ENCODE measurements at places on chromosomes 12 and 14. TPM values are rescaled to one million over a fixed set of nuclear protein-coding genes. Genes with fewer than 3 reads are reported as not detected.

Gene TPH2
- total RNA-seq, result 0.10 TPM

Gene FMNL3
- 29.4 TPM for total RNA-seq

DNA sequence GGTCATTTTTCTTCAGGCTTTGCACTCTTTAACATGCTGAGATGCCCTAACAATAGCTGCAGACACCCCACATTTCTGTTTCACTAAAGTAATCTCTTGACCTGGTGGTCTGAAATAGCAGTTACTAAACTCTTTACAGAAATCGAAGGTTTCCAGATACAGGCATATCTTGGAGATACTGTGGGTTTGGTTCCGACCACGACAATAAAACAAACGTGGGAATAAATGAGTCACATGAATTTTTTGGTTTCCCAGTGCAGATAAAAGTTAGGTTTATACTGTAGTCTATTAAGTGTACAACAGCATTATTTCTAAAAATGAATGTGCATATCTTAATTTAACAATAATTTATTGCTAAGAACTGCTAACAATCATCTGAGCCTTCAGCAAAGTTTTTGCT, 208.7 kb downstream of the EGLN3 start:
- no peak for DNase-seq

GRCh38 chr12:113472191-113473121, 785 bp upstream of the LHX5 start:
- no peak for DNase-seq

- DNase-seq, result no peak
Measured at GRCh38 chr14:75016815-75017214, 14.1 kb downstream of the EIF2B2 start.

DNA sequence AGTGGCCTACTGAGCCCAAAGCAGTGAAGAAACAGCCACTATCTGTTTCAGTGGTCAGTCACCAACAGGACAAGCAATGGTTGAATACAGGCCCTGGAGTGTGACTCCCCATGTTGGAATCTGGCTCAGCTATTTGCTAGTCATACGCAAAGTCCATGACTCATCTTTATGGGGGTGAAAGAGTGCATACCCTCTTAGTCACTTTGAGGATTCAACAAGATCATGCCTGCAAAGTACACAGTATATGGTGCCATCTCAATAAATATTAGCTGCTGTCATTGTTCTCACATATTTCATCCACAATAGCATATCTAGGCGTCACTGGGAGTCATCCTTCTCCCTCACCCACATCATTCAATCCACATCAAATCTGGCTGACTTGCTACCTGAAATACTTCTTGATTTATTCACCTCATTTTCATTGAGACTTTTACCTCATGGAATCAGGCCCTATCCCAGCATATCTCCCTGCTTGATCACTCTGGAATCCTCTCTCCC, 26.4 kb upstream of the STAB2 start:
- no peak for DNase-seq

DNA sequence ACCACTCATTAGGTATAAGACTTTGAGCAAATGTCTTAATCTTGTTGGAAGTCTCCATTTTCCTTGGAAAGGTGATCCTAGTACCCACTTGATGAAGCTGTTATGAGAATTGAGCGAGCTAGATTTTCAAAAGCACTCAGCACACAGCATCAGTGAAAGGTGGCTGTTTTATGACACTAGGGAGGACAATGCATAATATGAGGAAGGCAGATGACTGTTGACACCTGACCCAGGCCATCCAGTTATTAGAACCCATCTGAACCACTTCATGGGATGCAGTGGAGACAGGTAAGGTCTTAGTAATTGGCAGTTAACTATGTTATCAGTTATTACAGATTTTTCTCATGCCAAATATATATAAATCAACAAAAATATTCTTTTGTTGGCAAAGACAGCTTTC, 369.9 kb upstream of the PDE3A start:
- DNase-seq, result no peak

- DNase-seq, result no peak
Measured at GRCh38 chr12:109877504-109878246, 2.7 kb downstream of the GLTP start.

Measured in tongue (tissue), 3 donors.